ENCODE measurements at places on chromosomes 3 and 15.
A peak's percentile ranks its signal among the peaks of the same experiment; 100 is the strongest.

GRCh38 chr3:106392915-106393314 is 524.1 kb upstream of the CBLB start:
- no peak for DNase-seq

- no peak for DNase-seq
Measured at GRCh38 chr3:149038322-149038721, 47.0 kb downstream of the GYG1 start.

DNA sequence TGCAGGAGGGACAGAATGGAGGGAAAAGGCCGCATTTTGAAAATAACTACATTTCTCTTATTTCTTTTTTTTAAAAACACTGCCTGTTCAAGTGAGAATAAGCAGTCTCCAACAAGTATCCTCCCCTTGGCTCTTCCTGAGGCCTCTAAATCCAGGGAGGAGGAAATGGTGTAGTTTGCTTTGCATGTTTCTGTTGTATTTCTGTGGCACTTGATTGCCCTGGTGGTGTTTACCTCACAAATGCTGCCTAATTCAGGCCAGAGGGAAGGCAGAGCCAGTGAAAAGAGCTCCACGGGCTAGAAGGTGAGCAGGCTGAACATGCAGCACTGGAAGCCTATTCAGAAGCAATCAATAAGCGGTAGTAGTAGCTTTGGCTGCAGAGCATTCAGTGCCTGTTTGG is 149.3 kb upstream of the ATP11B start:
- DNase-seq = no peak

- no peak for DNase-seq
Measured at GRCh38 chr15:26081758-26082220, 218.7 kb upstream of the ATP10A start.

- no peak for DNase-seq
Measured at GRCh38 chr3:87191641-87192040, 35.5 kb upstream of the CHMP2B start.

DNA sequence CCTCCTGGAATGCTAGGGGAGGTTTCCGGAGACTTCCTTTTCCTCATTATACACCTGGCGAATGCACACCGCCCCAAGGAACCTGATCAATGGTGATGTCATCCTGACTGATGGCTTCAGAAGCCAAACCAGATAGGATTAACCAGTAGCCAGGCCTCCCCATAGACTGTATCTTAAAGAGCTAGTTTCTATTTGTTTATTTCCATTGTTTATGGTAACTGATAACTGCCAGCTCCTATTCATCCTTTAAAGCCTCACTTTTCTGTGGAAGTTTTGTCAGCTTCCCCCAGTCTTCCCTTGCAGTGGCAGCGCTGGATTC is at the start of gene MKRN2OS:
TSS of gene MKRN2OS (minus strand) at position 27 of the 319 bp plus-strand sequence. CDS start 35 bp downstream, outside the sequence.
- DNase-seq = no peak

GRCh38 chr15:78035321-78035751 is 42.2 kb downstream of the TBC1D2B start:
- DNase-seq = peak; percentile 44

GRCh38 chr15:42939841-42940240 is 19.3 kb upstream of the TTBK2 start:
- DNase-seq = no peak

DNA sequence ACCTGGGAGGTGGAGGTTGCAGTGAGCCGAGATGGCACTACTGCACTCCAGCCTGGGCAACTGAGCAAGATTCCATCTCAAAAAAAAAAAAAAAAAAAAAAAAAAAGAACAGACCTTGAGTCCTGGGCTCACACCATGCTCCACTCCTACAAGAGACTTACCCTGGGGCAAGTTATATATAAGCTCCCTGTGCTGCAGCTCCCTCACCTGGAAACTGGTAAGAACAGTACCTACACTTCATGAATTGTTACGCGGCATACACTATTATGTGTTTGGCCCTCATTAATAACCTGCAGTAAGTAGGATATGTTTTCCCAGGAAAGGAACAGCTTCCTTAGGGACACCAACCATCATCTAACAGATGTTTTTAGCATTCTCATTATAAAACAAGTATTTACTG is 119.6 kb downstream of the FMN1 start:
- no peak for DNase-seq

- no peak for DNase-seq
Measured at GRCh38 chr15:91031796-91032195, 9.4 kb upstream of the VPS33B start.

DNA sequence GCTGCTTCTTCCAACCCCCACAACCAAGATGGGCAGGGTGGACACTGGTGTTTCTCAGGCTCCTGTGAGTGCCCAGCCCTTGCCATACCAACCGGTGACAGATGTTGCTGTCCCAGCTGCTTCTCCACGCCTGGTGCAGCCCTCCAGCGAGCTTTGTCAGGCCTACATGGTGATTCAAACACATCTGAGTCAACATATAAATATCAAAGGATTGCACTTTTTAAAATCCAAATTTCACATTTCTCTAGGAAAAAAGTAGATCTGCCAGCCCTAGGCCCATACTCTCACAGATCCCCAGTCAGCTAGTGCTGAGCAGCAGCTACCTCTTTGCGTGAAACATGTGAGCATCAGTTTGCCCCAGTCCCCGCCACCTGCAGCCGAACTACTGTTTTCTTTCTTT is 52.7 kb downstream of the RPN1 start:
- no peak for DNase-seq

GRCh38 chr3:34185301-34185700 is 386.9 kb downstream of the PDCD6IP start:
- DNase-seq = no peak

DNA sequence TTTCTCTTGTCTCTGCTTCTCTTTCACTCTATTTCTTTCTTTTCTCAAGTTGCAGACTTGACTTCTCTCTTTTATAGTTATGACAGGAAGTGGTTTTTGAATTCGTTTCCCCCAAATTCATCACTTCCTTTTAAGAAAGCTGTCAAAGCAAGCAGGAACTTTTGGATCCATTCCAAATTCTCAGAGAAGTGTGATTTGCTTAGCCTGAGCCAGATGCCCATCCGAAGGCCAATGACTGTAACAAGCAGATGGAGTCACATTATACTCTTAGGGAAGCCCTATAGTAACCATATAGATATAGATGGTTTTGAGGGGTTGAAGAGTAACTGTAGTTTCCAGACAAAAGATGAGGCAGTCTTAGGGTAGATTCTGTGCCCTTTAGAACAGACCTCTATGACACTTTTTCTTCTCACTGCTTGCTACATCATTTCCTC is 592.0 kb upstream of the KCNMB2 start:
- DNase-seq = no peak

- DNase-seq = no peak
Measured at GRCh38 chr3:196621611-196622010, 17.9 kb upstream of the NRROS start.

- no peak for DNase-seq
Measured at GRCh38 chr3:120741320-120741719, 996 bp downstream of the RABL3 start.

GRCh38 chr3:42546691-42547213 is 35.0 kb downstream of the SEC22C start:
- no peak for DNase-seq

- DNase-seq = no peak
Measured at GRCh38 chr3:157534725-157535161, 31.5 kb upstream of the VEPH1 start.

GRCh38 chr3:49119439-49119838 is 1.2 kb downstream of the USP19 start:
- no peak for DNase-seq

GRCh38 chr15:48066456-48066855 is 54.3 kb upstream of the SLC24A5 start:
- DNase-seq = no peak

GRCh38 chr3:40989141-40990061 is 209.9 kb upstream of the CTNNB1 start:
- no peak for DNase-seq

GRCh38 chr15:27086149-27086548 is 115.2 kb downstream of the GABRG3 start:
- DNase-seq = no peak

- DNase-seq = no peak
Measured at GRCh38 chr15:72156928-72157327, 38.7 kb downstream of the SENP8 start.

DNA sequence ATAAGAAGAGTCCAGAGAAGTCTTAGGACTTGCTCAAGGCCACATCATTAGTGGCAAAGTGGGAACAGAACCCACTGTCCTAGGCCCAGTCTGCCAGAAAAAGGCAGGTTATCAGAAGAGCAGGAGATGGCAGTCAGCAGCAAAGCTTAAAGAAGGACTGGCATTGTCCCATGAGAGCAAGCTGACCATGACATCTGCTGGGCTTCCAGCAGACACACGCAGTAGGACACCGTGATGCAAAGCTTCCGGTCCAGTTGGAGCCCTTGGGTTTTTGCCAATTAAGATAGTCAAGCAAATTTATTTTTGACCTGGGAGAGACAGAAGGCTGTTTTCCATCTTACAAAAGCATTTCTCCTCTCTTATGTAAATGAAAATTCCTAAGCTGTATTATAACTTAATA is 42.1 kb downstream of the ZBTB38 start:
- DNase-seq = no peak

DNA sequence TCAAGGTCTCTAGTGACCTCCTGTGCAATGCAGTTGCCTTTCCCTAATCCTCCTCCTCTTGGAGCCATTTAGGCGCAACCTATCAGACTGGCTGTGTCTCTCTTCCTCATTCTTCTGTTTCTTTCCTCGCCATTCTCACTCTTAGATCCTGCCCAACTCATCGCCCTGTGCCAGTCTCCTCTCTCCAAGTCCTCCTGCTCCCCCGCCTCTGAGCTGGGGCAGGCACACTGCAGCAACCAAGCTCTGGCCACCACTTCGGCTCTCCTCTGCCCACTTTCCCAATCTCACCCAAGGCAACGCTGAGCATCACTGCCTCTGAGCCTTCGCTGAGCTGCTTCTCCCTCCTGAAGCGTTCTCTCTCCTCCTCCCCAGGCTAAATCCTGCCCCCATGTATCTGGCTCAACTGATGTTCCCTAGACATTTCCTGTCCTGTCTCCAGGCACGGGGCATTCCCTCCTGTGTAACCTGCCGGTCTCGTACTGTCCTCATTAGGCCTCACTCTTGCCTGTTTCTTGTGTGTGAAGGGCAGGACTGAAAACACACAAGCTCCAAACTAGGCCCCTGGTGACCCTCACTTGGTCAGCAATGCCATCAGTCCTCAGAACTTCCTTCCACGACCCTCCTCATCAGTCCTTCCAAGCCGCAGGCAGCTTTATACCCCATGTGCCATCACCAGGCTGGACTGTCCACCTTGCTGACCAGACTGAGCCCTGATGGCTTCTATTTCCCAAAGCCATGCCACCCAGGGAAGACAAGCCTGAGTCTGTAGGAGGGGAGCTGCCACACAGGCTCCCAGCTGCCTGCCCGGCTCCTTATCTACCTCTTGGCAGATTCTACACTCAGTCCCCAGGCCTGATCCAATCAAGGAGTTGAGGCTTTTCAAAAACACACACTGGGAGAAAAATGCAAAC is 85.6 kb downstream of the SEC22A start:
- no peak for DNase-seq

DNA sequence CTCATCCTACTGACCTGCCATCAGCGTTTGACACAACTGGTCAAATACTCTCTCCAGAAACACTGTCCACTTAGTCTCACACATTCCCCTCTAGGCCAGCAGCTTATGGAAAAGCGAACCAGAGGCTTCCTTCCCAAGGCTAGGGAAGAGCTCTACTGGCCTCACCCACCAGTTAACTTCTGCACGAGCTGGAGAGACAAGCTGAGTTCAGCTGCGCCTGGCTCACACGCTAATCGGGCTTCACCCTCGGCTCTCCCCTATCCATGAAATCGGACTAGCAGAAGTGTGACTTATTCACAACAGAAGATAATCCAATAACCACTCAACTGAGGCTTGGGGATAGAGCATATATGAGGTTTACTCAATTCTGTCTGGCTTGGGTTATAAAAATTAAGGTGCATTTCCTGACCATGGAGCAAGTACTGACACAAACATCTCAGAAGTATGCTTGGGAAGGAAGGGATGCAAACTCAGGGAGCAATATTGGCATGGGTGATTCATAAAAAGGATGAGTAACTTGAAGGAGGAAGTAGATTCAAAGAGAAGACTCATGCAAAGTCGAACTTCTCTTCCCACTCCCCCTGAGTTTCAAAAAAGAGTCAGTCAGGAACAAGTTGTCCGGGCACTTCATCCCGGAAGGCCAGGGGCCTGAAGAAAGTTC is 73.1 kb downstream of the XXYLT1 start:
- DNase-seq = no peak

DNA sequence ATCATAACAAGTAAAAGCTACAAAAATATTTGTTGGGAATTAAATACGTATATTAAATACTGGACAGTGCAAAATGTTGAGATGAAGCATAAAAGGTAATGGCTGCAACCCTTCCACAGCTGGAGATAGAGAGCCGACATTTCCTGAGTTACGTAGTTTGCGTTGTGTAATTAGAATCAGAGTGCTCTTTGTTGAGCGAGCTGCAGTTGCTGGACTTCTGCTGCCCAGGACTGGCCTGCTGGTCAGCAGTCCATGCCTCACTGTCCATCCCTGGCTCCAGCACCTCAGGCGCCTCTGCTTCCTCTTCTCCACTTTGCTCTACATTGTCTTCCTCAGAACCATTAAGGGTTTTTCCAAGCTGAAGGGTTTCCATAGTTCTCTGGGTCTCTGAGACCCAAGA is 28.4 kb upstream of the SHC4 start:
- DNase-seq = no peak

- DNase-seq = no peak
Measured at GRCh38 chr3:72437661-72438406, 410.4 kb downstream of the SHQ1 start.

- DNase-seq = no peak
Measured at GRCh38 chr3:27573138-27573537, 89.0 kb upstream of the SLC4A7 start.

GRCh38 chr3:114619771-114620170 is 325.9 kb downstream of the TIGIT start:
- no peak for DNase-seq

DNA sequence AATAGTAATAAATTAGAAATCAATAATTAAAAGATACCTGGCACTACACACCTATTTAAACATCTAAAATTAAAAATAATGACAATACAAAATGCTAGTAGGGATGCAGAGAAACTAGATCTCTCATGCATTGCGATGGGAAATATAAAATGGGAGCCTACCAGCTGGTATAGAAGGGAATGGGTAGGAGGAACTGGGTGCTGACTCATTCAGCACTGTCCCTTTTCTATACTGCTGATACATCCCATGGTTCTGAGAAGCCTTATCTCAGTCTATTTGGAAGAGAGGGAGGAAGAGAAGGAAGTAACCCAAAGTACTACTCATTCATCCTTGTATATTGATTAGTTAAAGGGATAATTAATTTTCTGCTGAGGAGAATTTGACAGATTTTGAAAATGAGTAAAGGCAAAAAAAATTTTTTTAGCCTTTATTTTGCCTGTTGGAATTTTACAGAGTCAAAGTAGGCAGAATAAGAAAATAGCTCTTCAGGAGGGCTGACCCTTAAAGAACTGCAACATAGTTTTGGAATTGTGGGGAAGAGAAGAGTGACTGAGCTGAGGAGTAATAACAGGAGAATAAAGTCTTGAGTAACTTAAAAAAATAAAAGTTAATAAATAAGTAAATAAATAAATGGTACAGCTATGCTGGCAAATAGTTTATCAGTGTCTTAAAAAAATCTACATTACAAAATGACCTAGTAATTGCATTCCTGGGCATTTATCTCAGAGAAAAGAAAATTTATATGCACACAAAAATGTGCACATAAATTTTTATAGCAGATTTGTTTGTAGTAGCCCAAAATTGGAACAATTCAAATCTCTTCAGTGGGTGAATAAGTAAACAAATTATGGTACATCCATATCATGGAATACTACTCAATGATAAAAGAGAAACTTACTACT is 15.3 kb upstream of the BHLHE40 start:
- no peak for DNase-seq

GRCh38 chr15:89130201-89130600 is 41.9 kb downstream of the ABHD2 start:
- no peak for DNase-seq
